ENCODE measurements at places on chromosomes 6 and 20.
A peak's percentile ranks its signal among the peaks of the same experiment; 100 is the strongest.

DNA sequence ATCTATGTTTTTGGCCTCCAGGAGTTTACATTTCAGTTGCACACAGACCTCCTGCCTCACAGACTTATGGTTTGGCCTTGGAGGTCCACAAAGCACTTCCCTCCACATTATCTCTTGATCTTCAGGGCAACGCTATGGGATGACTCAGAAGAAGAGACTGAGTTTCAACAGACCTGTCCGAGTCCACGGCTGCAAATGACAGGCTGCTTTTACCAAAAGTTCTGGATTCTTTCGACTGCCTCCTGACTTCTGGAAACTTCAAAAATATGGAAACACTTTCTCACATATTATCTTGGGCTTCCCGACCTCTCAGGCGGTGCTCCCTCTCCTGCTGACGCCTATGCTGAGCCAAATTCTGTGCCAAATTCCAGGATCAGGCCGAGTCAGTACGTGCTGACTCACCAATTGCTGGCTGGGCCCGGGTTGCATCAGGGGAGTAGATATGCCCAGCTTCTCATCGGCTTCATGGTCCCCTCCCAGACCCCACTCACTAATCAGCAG, 190.2 kb downstream of the BMP7 start:
- no peak for DNase-seq

- DNase-seq, result peak; percentile 84
Measured at GRCh38 chr6:154292855-154293519, 63.6 kb downstream of the IPCEF1 start.

- DNase-seq, result peak; percentile 93
Measured at GRCh38 chr6:65229825-65230224, 477.2 kb downstream of the EYS start.

DNA sequence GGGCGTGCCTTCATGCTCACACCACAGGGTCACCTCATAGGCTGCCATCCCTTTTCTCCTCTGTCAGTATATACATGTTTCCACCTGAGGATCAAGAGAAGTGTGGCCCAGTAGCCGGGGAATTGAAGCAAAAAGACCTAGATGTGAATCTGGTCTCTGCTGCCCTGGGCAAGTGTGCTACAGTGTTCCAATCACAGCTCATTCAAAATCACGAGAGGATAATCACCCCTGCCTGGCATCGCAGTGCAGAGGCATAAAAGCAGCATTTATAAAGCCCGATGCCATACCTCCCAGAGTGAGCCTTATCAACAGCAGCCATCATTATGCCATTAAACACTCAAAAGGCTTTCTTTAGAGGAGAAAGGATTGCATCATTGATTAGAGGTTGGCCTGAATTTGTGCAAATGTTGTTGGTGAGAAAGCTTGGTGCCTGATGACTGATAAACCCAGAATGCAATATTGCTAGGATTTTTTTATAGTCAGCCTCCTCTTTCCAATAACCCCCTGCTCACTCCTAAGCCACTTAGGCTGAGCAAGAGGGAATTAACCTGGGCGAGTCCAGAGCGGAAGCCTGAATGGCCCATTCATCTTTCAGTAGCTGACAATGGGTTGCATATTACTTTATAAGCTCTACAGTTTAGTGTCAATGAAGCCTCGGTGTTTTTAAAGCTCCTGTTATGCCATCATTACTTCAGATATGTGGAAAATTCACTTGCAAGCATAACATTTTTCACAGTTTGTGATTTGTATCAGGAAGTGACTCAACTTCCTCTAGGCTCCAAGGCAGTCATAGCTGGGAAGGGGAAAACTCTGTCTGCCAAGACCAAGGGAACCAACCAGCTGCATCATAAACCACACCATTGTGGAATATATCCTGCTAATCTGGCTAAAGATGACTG, 92.5 kb upstream of the NXT1 start:
- peak; percentile 77 for DNase-seq

DNA sequence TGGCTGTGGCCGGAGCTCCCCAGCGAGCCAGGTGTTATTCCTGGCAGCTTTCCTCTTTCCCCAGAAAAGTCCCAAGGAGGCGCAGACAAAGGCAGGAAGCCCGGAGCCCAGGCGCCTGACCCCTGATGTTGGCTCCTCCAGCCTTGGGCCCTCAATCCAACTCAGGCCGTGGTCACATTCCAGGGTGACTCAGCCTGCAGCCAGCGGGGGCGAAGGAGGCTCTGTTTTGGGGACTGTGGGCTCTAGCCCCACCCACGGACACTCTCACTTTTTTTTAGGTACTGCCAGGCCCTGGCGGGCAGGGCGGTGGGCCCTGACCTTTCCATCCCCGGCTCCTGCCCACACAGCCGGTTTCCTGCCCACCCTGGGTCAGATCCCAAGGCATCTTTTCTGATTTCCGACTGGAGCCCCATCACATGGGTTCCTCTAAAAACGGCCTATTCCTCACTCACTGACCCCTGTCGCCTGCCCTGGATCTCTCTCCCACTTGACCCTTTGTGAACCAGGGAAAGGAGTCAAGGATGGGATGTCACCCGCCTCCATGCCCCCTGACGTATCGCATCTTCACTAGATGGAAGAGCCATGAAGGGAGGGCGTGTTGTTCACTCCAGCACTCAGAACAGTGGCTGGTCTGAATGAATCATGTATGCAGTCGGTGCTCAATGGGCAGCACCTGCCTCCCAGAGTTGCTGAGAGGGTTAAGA, 5.5 kb downstream of the PTGIS start:
- peak; percentile 65 for DNase-seq

DNA sequence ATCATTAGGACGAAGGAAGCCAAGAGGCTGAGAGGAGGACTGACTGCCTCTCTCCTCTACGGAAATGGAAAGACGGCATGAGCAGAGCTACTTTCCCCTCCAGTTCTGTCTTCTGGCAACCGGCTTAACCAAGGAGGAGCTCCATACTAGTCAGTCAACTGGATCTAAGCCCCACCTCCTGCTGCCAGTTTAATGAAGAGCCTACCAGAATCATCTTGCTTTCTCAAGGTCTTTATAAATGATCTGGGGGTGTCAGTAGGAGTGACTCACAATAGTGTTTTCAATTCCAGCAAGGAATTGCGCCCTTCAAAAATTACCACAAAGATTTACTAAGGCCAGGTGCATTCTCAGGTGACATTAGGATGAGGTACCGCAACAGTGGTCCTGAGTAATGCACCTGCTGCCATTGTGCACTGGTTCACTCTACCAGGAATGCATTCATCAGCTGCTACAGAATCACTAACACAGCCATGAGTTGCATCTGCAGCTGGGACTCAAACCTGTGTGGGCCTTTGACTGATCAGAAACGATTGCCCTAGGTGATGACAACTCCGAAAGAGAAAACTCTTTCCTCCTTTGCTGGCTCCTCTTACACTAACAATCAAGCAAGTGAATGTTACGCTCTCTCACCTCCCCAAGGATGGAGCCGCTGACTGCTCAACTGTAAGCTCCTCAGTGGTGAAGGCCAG, 2.8 kb downstream of the UQCC2 start:
- DNase-seq, result no peak

DNA sequence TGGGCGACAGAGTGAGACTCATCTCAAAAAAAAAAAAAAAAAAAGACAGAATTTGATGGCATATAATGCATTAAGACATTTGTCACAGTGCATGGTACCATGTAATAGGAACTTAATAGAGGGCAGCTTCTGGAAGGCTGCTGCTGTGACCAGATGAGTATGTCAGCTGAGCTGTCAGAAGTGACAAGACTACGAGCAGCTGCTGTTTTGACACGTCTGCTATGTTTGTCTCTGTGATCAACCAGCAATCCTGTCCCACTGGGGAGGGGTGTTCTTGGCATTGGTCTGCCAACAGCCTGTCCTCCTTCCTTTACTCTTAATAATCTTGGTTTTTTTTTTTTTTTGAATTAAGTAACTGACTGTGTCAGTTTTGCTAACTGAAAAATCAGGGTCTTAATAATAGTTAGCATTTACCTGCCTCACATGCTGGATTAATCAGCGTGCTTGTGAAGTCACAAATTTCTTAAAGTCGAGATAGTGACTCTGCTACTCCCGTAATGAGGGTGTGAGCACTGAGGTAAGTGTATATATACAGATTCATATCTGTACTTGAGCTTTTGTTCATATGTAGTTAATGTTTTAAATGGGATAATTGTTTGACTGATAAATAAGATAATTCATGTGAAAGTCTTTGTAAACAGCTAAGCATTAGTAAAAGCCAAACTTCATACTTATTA, 152.4 kb downstream of the BMP2 start:
- DNase-seq, result no peak

DNA sequence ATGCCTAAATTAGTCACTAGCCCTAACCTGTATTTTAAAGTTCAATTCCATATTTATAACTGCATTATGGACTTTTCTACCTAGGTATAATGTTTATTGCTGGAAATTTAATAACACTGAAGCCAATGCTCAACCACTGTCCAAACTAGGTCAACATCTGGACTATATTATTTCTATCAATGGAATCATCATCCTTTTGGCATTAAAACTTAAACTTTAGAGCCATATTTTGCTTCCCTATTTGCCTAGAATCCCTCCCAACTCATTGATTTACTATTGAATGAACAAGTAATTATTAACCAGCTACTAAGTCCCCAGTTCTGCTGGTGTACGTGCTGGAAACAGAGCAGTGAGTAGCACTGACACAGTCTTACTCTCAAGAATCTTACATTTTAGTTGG, 291.7 kb upstream of the SPTLC3 start:
- DNase-seq, result no peak

GRCh38 chr6:141552463-141552862, 580.3 kb upstream of the GJE1 start:
- peak; percentile 70 for DNase-seq

DNA sequence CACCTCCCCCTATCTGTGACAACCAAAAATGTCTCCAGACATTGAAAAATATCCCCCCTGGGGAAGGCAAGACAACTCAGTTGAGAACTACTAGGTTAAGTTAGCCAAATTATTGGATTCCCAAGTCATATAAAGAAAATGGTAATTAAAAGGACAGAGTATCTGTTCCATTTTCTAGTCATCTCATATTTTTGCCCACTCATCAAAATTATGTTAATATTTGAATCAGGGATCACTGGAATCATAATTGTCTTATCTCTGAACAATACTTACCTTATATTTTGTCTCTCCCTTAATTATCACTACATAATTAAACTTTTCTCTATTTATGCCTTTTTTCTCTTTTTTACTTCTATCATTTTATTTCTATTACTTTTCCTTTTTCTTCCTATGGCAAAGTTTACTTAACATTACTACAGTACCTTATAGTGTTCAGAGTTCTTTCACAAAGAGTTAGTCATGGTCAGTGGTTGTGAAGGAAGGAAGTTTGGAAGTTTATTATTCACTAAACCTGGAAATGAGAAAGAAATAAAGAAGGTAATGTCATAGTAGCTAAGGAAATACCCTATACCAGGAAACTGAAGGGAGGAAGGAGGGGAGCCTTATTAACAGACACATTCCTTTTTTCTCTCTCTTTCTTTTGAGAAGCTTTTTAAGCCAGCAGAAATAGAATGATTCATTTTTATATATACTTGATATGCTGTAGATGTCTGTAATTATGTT, 332.9 kb downstream of the COL12A1 start:
- DNase-seq, result no peak

GRCh38 chr6:119241540-119242309, 107.8 kb downstream of the MAN1A1 start:
- no peak for DNase-seq

GRCh38 chr6:142907544-142907943, 37.4 kb downstream of the HIVEP2 start:
- no peak for DNase-seq

DNA sequence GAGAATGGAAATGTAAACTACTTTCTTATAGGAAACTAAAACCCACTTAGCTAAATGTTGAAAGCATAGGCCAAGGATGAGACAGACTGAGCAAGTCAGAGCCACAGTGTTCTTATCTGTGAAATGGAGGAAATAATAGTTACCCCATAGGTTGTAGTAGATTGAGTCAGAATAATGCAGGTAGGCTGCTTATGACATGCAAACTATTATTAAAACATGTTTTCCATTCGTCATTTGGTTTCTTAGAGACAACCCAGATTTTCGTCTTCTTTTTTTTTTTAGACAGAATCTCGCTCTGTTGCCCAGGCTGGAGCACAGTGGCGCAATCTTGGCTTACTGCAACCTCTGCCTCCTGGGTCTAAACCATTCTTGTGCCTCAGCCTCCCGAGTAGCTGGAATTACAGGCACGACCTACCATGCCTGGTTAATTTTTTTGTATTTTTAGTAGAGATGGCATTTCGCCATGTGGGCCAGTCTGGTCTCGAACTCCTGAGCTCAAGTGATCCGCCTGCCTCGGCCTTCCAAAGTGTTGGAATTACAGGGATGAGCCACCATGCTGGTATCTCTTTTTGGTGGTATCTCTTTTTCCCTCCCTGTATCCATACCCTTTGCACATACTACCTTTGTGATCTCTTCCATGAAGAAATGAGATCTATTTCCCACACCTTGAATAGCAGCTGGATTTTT, 196.5 kb upstream of the ZNF217 start:
- no peak for DNase-seq

DNA sequence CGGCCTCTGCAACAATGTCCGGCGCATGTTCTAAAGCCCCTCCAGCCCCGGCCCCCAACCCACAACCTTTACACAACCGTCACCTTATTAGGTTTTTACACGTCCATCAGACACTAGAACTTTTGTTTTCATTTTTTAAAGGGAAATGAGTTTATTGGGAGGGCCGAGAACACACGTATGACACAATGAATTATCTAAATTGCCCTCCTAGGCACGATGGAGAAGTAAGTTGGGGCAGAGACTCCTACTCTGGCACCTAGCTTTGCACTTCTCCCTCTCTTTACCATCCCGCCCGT, 1.2 kb upstream of the DLL1 start:
- DNase-seq, result no peak

DNA sequence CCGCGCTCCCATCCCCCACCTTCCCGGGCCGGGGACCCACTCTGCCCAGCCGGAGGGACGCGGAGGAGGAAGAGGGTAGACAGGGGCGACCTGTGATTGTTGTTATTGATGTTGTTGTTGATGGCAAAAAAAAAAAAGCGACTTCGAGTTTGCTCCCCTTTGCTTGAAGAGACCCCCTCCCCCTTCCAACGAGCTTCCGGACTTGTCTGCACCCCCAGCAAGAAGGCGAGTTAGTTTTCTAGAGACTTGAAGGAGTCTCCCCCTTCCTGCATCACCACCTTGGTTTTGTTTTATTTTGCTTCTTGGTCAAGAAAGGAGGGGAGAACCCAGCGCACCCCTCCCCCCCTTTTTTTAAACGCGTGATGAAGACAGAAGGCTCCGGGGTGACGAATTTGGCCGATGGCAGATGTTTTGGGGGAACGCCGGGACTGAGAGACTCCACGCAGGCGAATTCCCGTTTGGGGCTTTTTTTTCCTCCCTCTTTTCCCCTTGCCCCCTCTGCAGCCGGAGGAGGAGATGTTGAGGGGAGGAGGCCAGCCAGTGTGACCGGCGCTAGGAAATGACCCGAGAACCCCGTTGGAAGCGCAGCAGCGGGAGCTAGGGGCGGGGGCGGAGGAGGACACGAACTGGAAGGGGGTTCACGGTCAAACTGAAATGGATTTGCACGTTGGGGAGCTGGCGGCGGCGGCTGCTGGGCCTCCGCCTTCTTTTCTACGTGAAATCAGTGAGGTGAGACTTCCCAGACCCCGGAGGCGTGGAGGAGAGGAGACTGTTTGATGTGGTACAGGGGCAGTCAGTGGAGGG, 2.8 kb downstream of the SOX4 start:
- peak; percentile 44 for DNase-seq

- DNase-seq, result peak; percentile 49
Measured at GRCh38 chr20:17635332-17636244, 46.5 kb downstream of the RRBP1 start.

- peak; percentile 78 for DNase-seq
Measured at GRCh38 chr6:168956884-168957730, 296.5 kb downstream of the THBS2 start.

GRCh38 chr20:18055261-18055660, 2.5 kb downstream of the OVOL2 start:
- no peak for DNase-seq
